ENCODE measurements at places on chromosomes 3 and 15.

GRCh38 chr15:43189296-43189695 is 4.1 kb downstream of the CCNDBP1 start:
- no peak for DNase-seq

- no peak for DNase-seq
Observed at GRCh38 chr3:155372281-155372680, 78.8 kb upstream of the STRIT1 start.

DNA sequence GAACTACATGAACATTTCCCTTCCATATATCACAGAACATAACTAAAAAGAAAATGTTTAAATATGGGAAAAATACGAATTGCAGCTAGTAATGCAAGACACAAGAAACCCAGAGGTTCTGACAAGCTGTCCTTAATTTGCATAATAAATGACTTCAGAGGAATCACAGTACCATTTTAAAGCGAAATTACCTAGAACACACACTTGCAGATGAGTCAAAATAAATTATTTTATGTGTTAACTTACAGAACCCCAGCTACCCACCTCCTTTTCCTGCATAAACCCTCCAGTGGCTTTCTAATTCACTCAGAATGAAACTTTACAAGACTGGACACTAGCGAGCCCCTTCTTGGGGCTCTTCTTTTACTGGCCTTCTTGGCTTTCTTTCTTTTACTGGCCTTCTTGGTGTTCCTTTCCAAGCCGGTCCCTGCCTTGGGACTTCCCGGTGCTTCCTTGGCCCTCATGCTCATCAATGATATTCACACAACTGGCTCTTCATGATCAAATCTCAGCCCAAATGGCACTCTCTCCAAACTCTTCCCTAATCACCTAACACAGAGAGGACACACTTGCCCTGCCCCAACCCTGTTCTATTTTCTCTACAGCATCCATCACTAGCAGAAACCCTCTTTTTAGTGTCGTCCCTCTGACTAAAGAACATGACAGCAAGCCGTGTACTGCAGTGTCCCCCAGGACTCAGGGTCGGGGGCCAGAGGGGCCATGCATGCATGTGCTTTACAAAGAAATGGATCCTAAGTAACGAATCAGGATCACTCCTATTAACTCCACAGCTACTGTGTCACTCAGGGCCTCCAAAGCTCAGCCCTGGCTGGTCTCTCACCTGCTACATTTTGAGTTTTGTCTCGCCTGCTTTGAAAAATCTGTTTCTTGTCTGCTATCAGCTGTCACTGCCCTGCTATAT is 4.8 kb downstream of the CHSY1 start:
- DNase-seq, result no peak

GRCh38 chr3:195119461-195120266 is 151.3 kb downstream of the XXYLT1 start:
- DNase-seq, result no peak

DNA sequence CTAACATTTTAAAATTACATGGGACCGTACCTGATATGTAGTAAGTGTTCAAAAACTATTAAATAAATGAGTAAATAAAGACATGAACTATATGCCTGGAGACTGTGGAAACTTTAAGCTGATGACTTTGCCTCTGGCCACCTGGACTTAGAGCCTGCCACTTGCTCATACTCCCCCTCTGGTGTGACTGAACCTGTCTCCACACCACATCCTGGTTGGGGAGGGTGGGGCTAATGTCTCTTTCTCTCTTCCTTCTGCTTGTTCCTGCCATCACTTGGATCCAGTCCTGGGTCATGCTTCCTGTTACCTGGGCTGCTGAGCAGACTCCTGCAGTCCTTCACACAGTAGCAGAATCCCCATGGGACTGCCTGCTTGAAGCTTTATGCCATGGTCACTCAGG is 8.2 kb upstream of the TMEM158 start:
- DNase-seq, result no peak

- no peak for DNase-seq
Observed at GRCh38 chr3:110542552-110543150, 529.0 kb upstream of the NECTIN3 start.

DNA sequence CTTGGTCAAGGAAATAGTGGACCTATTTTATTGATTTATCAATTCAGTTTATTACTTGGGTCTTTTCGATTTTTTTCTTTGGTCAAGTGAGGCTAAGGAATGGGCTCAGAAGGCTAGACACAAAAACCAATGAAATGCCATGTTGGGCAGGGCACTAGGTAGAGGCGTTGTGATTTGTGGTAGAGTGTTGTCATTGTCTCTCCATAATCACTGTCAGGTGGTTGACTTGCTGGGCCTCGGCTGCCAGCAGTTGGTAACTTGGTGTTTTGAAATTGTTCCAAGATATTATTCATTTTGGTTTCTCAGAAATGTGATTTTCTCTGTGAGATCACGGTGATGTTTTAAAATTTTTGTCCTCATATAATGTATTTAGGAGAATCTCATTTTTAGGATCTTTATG is 173.6 kb downstream of the KLHL25 start:
- DNase-seq, result no peak

GRCh38 chr3:138148503-138148902 is 16.3 kb upstream of the A4GNT start:
- DNase-seq, result no peak
